ENCODE measurements at places on chromosomes 12 and 14.

- DNase-seq = no peak
Measured at GRCh38 chr14:29156096-29156495, 389.5 kb downstream of the FOXG1 start.

- DNase-seq = peak; percentile 73
Measured at GRCh38 chr14:81169711-81170103, 51.1 kb downstream of the GTF2A1 start.

DNA sequence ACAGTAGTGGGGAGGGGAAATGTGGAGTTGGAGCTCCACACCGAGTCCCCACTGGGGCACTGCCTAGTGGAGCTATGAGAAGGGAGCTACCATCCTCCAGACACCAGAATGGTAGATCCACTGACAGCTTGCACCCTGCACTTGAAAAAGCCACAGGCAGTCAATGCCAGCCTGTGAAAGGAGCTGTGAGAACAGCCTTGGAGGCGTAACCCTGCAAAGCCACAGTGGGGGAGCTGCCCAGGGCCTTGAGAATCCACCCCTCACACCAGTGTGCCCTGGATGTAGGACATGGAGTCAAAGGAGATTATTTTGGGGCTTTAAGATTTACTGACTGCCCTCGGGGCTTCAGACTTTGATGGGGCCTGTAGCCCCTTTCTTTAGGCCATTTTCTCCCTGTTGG is 12.5 kb downstream of the CTSG start:
- DNase-seq = no peak

- no peak for DNase-seq
Measured at GRCh38 chr12:43425361-43425760, 126.6 kb downstream of the ADAMTS20 start.

- no peak for DNase-seq
Measured at GRCh38 chr12:112906712-112907414, at the start of gene OAS1. OAS1 (plus strand) TSS chr12:112906962; CDS start chr12:112907040, 78 bp downstream.

DNA sequence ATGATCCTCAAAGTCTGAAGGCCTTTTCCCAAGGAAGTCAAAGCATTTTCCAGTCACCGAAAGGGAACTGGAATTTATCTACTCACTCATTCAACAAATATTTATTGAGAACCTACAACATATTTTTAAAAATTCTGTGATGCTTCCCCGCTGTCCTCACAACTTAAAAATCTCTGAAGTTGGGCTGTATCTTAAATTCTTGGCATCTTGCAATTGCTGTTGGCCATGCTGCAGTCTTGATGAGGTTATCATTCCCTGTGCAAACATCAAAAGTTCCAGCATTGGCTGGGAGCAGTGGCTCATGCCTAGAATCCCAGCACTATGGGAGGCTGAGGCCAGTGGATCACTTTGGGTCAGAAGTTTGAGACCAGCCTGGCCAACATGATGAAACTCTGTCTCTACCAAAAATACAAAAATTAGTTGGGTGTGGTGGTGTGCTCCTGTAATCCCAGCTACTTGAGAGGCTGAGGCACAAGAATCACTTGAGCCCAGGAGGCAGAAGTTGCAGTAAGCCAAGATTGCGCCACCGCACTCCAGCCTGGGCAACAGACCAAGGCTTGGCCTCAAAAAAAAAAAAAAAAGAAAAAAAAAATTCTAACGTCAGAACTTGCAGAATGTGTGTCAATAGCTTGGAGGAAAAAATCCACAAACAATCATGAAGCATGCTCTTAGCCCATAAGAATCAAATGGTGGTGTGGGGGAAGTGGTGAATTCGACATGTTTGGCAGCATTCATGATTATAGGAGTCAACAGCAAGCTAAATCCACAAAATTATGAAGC is 34.9 kb downstream of the CCDC177 start:
- DNase-seq = no peak

- DNase-seq = peak; percentile 33
Measured at GRCh38 chr14:105147671-105148603, 20.6 kb downstream of the JAG2 start.

- DNase-seq = no peak
Measured at GRCh38 chr12:33223956-33224355, 215.7 kb downstream of the SYT10 start.

DNA sequence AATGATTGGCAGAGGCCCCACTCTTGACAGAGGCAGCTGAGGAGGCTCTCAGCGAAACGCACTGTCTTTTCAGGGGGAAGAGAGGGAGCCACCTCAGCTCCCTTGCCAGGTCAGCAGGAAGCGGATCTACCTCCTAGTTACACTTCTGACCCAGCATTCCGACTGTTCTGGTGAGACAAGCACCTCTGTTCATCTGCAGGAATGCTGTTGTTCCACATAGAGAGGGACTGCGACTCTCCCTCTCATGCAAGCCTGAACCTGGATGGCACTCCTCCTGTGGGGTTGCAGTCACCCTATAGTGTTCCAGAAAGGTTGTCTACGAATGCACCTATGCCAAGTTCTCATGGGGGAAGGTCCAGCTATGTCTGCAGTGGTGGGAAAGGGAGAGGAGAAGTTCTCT is 37.1 kb upstream of the AEBP2 start:
- DNase-seq = no peak

- no peak for DNase-seq
Measured at GRCh38 chr12:25384038-25384892, 133.5 kb upstream of the KRAS start.

Data from dorsolateral prefrontal cortex (tissue), 122 donors.